ENCODE measurements at places on chromosomes 1 and 21.

DNA sequence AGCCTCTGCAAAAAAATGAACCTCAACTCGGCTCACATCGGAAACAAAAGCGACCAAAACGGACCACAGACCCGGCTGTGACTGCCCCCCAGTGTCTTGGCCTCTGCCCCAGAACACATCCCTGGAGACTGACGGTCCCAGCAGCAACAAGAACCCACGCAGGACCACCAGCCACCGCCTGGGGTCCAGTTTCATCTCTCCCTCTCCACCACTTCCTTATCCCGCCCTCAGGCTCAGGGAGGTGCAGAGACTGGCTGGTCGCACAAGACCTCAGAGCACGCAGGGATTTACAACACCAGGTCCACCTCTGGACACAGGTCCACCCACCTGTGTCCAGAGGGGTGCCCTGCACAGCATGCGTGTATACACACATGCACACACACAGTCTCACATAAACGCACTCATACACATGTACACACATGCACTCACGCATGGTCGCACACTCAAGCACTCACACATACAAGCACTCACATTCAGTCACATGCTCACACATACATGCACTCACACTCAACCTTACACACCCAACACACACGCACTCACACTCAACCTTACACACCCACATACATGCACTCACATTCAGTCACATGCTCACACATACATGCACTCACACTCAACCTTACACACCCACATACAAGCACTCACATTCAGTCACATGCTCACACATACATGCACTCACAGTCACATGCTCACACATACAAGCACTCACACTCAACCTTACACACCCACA is 18.6 kb upstream of the TMEM52 start:
- H3K4me3 ChIP-seq = no peak overlapping the region
- DNase-seq = no peak
- no peaks in the 10 kb centered on the region for H3K27me3 ChIP-seq
- H3K4me1 ChIP-seq = no peaks in the 10 kb centered on the region

DNA sequence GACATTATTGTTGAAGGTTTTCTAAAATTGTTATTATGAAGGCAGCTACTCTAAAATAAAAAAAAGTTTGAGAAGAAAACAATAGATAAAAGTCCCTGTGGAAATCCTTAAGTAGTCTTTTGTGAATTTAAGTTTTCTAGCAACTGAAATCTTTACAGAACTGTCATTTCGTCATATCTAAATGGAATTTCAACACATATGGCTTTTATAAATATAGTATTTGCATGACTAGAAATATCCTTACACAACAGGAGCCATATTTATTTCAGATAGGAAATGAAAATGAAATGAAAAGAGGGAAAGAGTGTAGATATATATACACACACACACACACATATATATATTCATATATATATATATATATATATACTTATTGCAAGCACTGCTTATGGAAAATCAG is 204.7 kb upstream of the RGS18 start:
- no peaks in the 10 kb centered on the region for H3K27me3 ChIP-seq
- H3K4me3 ChIP-seq = no peak overlapping the region
- no peak overlapping the region for H3K27ac ChIP-seq
- H3K36me3 ChIP-seq = no peaks in the 10 kb centered on the region
- DNase-seq = no peak
- no peaks in the 10 kb centered on the region for H3K4me1 ChIP-seq

DNA sequence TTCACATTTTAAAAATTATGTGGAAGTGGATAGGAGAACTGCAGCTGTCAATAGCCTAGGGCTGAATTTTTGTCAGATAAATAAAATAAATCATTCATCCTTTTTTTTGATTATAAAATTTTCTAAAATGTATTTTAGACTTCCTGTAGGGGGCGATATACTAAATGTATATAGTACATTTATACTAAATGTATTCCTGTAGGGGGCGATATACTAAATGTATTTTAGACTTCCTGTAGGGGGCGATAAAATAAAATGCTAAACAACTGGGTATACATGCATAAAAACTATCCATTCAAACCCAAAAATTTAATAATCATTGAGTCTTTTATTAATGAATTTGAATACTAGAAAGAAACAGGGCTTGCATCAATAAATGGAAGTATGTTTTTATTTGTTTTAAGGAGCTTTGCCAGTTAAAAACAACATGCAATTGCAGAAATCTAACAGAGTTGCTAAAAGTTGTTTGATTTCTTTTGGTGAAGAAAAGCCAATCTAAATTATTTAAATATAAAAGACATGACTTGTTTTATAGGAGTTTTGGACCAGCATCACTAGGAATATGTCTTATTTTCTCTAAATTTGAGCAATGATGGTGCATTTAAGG is 31.4 kb downstream of the CLCA1 start:
- no peaks in the 10 kb centered on the region for H3K4me1 ChIP-seq
- H3K27ac ChIP-seq = no peak overlapping the region
- no peak overlapping the region for H3K4me3 ChIP-seq
- H3K36me3 ChIP-seq = no peaks in the 10 kb centered on the region
- no peaks in the 10 kb centered on the region for H3K27me3 ChIP-seq

- DNase-seq = no peak
- H3K27me3 ChIP-seq = peaks cover 47% of the 10 kb centered on the region
- H3K4me1 ChIP-seq = no peaks in the 10 kb centered on the region
- no peak within 1 kb of the TSS for H3K4me3 ChIP-seq
Measured at GRCh38 chr1:109466452-109467300, at the start of gene SYPL2. Gene SYPL2 (plus strand): TSS chr1:109466546. CDS start chr1:109466844, 298 bp downstream.

GRCh38 chr1:22662318-22662717 is 9.3 kb downstream of the C1QB start:
- no peaks in the 10 kb centered on the region for H3K27me3 ChIP-seq
- DNase-seq = no peak
- no peak overlapping the region for H3K4me3 ChIP-seq
- no peak overlapping the region for H3K27ac ChIP-seq

DNA sequence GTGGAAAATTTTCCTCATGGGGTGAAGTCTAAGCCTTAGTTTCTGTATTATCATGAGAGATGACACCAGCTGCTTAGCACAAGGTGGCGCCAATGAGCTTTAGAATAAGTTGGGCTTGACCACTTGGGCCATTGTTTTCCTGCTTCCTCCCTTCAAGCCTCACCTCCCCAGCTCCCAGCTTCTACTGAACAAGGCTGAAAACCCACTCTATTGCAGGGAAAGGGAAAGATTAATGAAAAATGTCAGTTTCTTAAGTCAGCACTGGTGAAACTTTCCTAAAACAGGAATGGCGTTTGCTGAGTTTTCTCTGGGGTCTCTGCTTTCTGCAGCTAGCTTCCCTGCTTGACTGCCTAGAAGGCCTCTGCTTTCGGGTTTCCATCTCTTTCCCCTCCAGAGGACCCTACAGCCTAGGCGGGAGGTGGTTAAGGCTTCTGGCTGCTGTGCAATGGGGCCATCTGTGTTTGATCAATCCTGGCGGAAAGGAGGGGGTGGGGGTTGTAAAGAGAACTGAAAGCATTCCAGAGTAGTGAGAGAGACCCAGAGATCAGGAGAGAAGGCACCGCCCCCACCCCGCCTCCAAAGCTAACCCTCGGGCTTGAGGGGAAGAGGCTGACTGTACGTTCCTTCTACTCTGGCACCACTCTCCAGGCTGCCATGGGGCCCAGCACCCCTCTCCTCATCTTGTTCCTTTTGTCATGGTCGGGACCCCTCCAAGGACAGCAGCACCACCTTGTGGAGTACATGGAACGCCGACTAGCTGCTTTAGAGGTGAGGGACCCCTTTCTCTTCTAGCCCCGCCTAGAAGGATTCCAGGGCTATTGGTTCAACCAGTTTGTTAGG is at the start of gene OLFML3:
Gene OLFML3, plus strand, starts transcription at position 612 of the 840 bp plus-strand sequence. Its CDS starts 43 bp downstream, at position 655.
- no peaks in the 10 kb centered on the region for H3K27me3 ChIP-seq
- peak; percentile 20 for DNase-seq
- no peaks in the 10 kb centered on the region for H3K4me1 ChIP-seq
- H3K27ac ChIP-seq = no peak within 1 kb of the TSS
- H3K4me3 ChIP-seq = no peak within 1 kb of the TSS
- H3K36me3 ChIP-seq = peaks cover under 1% of the 10 kb centered on the region

- no peaks in the 10 kb centered on the region for H3K36me3 ChIP-seq
- H3K4me3 ChIP-seq = no peak overlapping the region
- DNase-seq = no peak
- no peak overlapping the region for H3K27ac ChIP-seq
Measured at GRCh38 chr1:67536957-67537666, 106.9 kb upstream of the SERBP1 start.

DNA sequence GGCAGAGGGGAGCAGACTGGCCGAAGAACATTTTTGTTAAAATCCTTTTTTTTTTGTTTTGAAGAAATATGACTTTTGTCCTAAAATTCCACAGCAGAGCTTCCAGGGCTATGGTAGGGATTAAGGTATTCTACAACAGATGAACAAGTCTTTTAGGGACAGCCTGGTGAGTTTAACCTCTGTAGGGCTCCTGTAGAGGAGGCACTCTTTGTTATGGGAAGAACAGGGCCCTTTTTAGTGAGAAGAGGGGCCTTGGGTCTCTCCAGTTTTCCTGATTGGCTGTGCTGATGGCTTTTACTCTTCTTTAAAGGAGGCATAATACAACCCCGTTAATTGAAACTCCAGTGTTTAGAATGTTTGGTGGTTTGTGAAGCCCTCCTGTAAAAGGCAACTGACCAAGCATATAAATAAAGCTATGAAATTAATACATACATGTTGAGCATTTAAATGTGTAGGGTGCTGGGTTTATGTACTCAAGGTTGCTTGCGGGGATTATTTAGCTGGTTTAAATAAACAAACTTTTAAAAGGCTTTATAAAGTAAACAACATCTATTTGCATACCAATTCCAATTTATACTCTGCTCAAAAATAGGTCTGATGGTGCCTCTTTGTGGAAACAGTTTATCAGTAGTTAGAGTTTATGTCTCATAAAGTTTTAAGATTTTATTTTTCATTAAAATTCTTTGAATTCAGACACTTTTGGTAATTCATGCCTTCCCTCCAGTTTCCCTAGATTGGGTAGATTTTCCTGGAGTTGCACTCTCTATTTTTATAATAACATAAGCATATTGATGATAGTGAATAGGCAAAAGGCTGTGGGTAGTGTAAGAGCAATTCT is 46.5 kb downstream of the PBX1 start:
- no peaks in the 10 kb centered on the region for H3K27me3 ChIP-seq
- no peaks in the 10 kb centered on the region for H3K4me1 ChIP-seq
- no peak overlapping the region for H3K4me3 ChIP-seq
- DNase-seq = no peak
- H3K27ac ChIP-seq = no peak overlapping the region
- H3K36me3 ChIP-seq = no peaks in the 10 kb centered on the region

DNA sequence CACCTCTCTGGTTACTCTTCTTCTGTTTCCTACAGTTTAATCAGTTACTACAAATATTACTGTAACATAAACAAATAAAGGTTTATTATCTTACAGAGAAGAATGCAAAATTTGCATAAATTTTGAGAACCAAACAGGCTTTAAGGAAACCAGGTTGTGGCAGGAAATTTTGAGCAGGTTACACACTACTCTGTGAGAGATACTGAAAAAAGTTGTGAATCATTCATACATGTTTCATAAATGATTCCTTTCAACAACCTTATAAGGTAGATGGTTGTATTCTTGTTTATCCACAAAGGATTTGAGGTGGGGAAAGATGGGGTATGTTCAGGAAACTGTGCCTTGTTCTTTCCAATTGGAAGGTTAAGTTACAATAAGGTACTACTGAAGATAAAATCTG is 58.6 kb downstream of the MAST2 start:
- no peaks in the 10 kb centered on the region for H3K36me3 ChIP-seq
- no peaks in the 10 kb centered on the region for H3K4me1 ChIP-seq
- no peak for DNase-seq
- no peak overlapping the region for H3K27ac ChIP-seq

- DNase-seq = no peak
- H3K36me3 ChIP-seq = no peaks in the 10 kb centered on the region
- H3K27ac ChIP-seq = no peak overlapping the region
Measured at GRCh38 chr1:35229587-35230360, 36.8 kb upstream of the SFPQ start.

- H3K36me3 ChIP-seq = no peaks in the 10 kb centered on the region
- no peak overlapping the region for H3K27ac ChIP-seq
- no peak overlapping the region for H3K4me3 ChIP-seq
Measured at GRCh38 chr1:230464671-230465070, 38.5 kb upstream of the PGBD5 start.

Data from CD8-positive, alpha-beta memory T cell (primary cell).